ENCODE measurements at places on chromosomes 5 and 9.

GRCh38 chr5:127416906-127417305 lies 100.5 kb upstream of the PRRC1 start:
- peak; percentile 18 for DNase-seq

GRCh38 chr9:82475584-82476301 lies 487.2 kb downstream of the SPATA31D1 start:
- no peak for DNase-seq

DNA sequence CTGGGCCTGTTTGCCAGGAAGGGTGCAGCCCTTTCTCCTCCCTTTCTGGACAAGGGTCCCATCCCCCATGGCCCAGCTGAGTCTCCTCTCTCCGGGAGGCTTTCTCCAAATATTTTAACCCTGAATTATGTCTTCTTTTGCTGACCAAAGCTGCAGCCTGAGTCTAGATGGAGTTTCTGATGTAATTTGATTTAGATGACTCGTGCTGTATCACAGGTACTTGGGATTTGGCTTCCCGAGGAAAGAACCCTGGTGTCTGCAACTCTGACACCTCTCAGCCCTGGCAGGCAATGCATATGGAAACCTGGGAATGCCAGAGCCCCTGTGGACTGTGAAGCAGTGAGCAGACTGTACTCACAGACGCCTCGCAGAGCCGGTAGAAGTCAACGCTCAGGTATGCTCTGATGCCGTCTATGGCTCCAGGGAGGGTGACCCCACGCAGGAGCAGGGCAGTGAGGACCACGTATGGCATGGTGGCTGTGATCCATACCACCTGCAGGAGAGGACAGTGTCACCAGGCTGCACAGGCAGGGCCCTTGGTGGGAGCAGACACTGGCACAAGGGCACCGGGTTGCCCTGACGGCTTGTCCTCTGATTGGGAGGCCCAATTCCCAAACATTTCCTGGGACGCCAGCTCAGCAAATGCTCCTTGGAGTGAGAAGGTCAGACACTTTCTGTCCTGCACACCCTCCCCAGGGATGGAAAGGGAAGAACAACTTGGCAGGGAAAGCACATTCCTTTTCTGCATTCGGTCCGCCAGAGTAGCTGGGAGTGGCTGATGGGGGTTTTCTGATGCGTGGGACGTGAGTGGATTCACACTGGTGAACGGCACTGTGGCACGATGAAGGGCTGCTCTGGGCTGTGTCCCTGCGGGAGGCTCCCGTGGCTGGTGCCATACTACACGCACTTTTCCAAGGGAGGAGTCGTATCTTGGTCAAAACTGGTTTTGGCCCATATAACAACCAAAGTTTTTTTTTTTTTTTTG lies 24.7 kb downstream of the SLC6A3 start:
- no peak for DNase-seq

DNA sequence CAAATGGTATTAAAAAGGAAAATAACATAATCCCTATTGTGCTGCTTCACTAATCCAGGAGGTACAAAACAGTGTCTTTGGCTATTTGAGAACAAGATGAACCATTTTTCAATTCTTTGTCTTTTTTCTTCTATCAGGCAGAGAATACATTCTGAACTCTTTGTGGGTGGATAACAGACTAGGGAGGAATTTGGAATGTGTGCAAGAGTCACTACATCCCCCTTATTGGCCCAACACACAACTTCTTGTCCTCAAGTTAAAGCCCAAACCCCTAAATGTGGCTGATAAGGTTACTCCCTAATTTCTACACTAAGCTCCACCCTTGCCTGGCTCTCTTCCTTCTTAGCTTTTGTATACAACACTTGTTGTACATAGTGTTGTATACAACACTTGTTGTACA lies 342.7 kb upstream of the RFX3 start:
- DNase-seq = no peak

DNA sequence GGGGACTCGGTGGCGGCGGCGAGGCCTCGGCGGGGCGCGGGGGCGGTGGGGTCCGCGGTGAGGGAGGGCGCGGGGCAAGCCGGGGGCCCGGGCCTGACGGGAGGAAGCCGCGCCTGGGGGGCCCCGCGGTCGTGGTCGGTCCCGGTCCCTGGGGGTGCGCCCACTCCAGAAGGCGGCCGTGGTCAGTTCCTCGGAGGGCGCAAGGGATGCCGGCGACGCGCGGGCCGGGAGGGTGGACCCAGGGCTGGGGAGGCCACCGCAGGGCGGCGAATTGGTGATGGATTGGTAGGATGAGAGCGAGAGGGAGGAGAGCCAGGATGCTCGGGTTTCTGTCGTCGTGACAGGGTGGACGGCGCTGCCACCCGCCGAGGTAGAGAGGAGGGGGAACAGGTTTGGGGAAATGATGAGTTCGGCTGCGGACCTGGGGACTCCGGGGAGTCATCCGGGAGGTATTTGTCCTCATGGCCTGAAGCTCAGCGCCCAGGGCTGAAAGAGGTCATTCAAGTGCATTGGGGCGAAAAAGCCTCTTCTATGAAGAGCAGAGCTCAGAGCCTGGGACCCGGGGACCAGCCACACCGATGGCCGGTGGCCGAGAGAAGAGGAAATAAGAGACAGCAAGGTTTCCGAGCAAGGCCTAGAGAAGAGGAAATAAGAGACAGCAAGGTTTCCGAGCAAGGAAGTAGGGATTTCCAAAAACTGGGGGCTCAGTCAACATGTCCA lies 557 bp downstream of the GNG10 start:
- DNase-seq = peak; percentile 3

GRCh38 chr9:116337015-116337414 lies 183.4 kb downstream of the PAPPA start:
- DNase-seq = no peak

- peak; percentile 35 for DNase-seq
These were observed 3.3 kb upstream of the MEF2C start for GRCh38 chr5:88886252-88886651.

- no peak for DNase-seq
These were observed 29.0 kb downstream of the ROPN1L start for GRCh38 chr5:10470669-10471068.
